ENCODE measurements at places on chromosomes 1 and 21. TPM values are rescaled to one million over a fixed set of nuclear protein-coding genes. Genes with fewer than 3 reads are reported as not detected.

Gene OPRD1
- total RNA-seq, result not detected

Gene SPRR2G
- not detected for total RNA-seq

Gene KCNJ9
- not detected for total RNA-seq

Gene MAP10
- 0.84 TPM for total RNA-seq

Gene FCRL4
- not detected for total RNA-seq

Gene PCP4L1
- total RNA-seq, result 0.63 TPM

Gene SLC30A10
- not detected for total RNA-seq

Gene FCRL2
- total RNA-seq, result 0.32 TPM

Gene VSIG8
- total RNA-seq, result not detected

Gene ANGPTL3
- total RNA-seq, result not detected

Gene COL16A1
- 69.2 TPM for total RNA-seq

Gene SPATA21
- total RNA-seq, result not detected

Gene KRTAP19-3
- not detected for total RNA-seq

Data from omental fat pad (tissue), 4 donors.